Activated CD4-positive, alpha-beta T cell treated with anti-CD3 and anti-CD28 coated beads, Interleukin-2, amount 50 U/mL, for 48 hours (primary cell): ENCODE measurements at places on chromosomes 6 and 20.

GRCh38 chr6:45928721-45929305 is 86.8 kb downstream of the CLIC5 start:
- no peak for DNase-seq

GRCh38 chr6:90644492-90644891 is 57.6 kb upstream of the MAP3K7 start:
- DNase-seq, result no peak

GRCh38 chr6:37584654-37585522 is 85.2 kb upstream of the CCDC167 start:
- no peak for DNase-seq

DNA sequence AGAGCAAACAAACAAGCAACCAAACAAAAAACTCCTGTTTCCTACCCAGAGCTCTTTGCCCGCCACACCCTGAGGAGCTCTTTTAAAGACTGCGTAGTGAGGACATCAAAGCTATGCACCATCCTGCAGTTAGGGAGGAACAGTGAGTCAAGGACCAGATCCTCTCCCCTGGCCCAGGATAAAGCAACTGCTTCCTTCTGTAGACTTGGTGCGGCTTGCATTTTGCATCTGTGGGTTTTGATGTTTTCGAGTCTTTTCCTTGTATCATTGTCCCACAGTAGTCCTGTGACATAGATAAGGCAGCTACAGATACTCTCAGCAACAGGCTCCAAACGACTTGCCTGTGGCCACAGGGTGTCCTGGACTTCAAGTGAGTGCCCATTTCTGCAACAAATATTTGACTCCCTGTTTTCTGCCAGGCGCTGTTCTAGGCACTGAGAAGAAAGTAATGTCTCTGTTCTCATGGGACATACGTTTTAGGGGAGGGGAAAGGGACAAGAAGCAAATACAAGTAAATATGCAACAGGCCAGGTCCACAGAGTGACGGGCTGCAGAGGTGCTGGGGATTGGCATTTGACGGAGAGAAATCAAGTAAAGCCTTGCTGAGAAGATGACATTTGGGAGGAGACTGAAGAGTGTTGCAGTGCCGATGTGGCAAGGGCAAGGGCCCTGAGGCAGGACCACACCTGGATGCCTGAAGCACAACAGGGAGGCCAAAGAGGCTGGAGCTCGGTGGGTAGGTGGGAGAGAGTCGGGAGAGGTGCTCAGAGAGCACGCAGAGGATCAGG is 35.9 kb upstream of the MAP3K4 start:
- no peak for DNase-seq

- DNase-seq, result no peak
Measured at GRCh38 chr6:90136837-90137568, 159.6 kb downstream of the BACH2 start.

- DNase-seq, result no peak
Measured at GRCh38 chr6:4472969-4473642, 303.1 kb upstream of the CDYL start.

- DNase-seq, result no peak
Measured at GRCh38 chr6:34576286-34576955, 20.3 kb upstream of the SPDEF start.

GRCh38 chr20:59850018-59850641 is 83.3 kb downstream of the SYCP2 start:
- no peak for DNase-seq

DNA sequence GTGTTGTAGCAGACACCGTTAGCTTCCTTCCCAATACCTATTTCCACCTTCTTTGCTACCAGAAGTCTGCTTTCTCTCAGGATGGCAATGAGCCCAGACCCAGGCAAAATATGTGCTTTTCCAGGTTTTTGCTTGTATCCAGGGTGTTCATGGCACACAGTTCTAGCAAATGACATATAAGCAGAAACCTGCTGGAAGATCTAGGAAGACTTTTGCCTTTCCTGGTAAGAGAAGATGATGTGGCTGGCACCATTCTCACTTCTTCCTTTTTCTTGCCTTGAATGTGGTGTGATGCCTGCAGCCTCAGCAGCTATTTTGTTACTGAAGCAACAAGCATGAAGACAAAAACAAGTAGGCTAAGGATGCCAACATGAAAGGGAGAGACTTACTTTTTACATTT is 19.2 kb upstream of the TBC1D22B start:
- no peak for DNase-seq

GRCh38 chr6:123062670-123063069 is 66.6 kb downstream of the CLVS2 start:
- no peak for DNase-seq

DNA sequence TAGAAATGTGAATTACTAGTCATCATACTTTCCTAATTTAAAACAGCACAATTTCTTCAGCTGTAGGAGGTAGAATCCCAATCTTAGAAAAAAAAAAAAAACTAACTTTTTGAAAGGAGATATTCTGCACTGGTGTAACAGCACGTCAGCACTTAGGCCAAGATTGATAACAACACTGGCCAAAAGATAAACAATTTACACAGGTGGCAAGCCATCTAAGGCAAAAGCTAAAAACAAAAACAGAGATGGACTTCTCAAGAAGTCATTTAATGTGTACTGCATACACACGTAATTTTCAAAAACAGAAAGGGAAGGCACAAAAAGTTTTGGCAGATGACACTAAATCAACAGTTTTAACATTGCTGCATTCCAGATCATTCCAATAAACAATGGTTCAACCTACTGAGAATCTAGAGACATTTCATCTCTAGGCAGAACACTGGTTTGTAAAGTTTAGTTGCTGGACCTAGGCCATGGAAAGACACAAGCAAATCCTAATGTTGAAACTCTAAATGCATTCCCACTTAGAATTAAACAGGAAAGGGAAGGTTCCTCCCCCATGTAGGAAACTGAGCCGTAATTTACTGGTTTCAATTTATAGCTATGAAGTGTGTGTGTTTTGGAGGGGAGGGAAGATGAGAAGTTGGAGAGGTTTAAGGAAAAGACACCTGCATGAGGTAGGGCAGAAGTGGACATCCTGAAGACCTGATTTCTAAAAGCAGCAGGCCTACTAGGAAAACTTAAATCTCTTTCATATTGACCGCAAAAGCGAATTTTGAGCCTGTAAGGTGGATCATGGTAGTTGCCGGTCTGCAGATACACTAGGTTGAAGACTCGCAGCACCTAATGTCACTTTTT is 1.3 kb downstream of the GCLC start:
- no peak for DNase-seq

GRCh38 chr6:42217157-42217518 is 523 bp downstream of the MRPS10 start:
- no peak for DNase-seq

DNA sequence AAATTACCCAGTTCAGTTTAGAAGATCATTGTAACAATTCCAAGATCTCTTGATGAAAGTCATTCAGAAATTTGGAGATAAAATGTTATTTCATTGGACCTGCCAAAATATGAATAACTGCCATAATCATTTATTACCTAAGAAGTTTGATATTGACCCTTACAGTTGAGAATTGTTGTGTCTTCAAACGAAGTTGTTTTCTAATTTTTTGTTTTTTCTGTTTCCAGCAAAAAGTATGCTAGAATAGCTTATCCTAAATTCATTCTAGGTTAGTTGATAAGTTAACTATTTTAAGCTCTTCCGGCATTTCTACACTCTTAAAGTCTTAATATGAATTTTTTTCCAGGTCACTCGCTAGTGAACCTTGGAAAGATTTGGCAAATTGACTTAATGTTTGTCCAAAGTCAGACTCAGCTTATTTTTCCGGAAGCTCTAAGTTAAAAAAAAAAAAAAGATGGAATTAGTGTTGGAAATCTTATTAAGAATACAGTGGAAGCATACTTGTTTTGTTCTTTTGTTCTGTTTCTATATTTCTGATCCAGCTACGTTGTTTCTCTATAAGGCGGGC is 28.9 kb downstream of the CYP24A1 start:
- DNase-seq, result no peak

GRCh38 chr6:51531623-51532022 is 555.8 kb downstream of the PKHD1 start:
- DNase-seq, result no peak

DNA sequence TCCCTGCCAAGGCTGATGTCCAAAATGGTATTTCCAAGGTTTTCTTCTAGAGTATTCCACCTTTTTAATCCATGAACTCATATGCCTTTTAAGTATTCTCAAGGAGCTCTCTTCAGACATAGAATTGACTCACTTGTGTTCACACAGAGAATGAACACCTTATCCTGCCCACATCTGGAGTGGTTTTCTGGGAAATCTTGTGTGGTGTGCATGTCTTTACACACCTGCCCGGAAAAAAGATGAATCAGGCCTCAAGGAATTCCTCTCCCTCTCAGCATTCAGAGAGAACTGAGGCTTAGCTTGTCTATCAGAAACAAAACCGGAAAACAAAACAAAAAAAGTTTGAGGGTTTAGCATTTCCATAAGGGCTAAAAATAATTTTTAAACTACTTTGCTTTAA is 148.8 kb downstream of the TFAP2A start:
- DNase-seq, result no peak

- no peak for DNase-seq
Measured at GRCh38 chr20:25529295-25529951, 55.9 kb downstream of the NINL start.

DNA sequence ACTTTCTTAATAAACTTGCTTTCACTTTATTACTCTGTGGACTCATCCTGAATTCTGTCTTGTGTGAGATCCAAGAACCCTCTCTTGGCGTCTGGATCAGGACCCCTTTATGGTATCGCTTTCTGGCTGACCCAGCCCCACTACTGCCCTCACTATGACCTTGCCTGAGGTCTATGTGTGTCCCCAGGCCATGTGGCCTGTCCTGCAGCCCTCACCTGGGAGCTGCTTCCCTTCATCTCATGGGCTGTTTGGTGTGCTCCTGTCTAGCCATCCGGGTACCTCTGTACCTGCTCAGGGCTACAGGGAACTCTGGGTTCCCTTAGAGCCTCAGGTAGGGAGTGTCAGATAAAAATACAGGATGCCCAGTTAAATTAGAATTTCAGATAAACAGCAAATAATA is 94.5 kb downstream of the SCP2D1 start:
- DNase-seq, result no peak

- DNase-seq, result no peak
Measured at GRCh38 chr20:22382742-22383141, 201.6 kb downstream of the FOXA2 start.

- no peak for DNase-seq
Measured at GRCh38 chr6:101931766-101932165, 538.3 kb downstream of the GRIK2 start.

DNA sequence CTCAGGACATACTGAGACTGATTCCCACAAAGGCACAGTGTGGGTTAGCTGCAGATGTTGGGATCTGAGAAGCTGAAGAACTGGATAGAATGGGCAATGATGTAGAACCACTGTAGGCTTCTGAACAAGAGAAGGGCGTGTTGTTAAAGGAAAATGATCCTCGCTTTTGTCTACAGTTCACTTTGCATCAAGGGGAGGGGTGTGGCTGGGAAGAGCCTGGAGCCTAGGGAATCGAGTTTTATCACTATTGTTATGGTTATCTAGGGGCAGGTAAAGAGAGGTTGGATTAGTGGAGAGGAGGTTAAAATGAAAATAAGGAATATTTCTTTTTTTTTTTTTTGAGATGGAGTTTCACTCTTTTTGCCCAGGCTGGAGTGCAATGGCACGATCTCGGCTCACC is 768.1 kb downstream of the KIF16B start:
- DNase-seq, result no peak

DNA sequence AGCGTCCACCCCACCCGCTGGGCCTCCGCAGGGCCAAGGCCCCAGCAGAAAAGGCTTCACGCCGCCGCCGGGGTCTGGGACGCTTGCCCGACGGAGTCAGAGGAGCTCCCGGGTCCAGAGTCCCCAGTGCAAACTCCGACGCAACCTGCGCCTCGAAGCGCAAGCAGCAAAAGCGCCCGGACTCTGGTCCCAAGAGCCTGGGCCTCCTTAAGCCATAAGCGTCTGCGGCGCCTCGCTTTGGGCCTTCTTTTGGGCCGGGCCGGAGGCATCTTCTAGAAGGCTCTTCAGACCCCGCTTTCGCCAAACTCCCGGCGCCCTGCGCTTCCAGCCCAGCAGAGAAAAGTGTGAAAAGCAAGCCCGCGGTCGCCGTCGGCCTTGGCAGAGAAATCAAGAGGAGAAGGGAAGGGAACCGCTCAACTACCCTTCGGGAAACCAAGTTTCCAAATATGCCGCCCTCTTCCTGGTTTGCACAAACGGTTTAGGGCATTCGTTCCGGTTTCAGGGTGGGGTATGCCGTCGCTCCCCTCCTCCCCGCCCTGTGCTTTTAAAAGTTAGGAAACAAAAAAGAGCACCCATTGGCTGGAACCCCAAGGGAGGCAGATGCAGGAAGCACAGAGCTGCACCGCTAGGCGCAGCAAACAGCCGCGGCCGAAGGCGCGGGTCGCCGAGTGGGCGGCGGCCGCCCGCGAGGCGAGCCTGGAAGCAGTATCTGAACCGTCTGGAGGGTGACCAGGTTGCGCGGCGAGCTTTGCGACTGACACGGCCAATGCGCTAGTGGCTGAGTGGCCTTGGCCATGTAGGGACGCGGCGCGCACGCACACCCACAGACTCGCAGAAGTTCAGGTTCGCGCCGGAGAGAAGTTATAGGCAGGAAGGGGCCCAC is 1.2 kb downstream of the TBX18 start:
- DNase-seq, result no peak

GRCh38 chr6:129929433-129929832 is 68.3 kb upstream of the TMEM244 start:
- no peak for DNase-seq

DNA sequence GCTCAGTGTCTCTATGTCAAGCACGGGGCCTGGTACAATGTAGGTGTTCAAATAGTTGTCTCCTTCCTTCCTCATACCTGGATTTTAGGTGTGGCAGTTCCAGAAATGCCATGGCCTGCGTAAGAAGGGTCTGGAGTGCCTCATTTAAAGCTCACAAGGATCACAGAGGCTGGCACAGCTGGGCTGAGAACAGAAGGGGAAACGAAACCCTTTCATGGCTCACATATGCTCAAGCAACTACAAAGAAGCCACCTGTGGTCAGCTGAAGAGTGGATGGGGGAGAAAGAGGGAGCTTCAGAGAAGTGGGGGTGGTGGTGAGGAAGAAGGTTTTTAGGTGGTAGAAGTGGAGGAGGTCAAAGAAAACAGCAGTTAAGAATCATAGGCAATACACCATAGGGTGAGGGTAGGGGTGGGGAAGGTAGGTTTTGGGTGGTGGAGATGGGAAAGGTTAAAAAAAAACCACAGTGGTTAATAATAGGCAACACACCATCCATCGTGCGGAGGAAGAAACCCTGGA is 17.0 kb upstream of the TOP1 start:
- peak; percentile 17 for DNase-seq

DNA sequence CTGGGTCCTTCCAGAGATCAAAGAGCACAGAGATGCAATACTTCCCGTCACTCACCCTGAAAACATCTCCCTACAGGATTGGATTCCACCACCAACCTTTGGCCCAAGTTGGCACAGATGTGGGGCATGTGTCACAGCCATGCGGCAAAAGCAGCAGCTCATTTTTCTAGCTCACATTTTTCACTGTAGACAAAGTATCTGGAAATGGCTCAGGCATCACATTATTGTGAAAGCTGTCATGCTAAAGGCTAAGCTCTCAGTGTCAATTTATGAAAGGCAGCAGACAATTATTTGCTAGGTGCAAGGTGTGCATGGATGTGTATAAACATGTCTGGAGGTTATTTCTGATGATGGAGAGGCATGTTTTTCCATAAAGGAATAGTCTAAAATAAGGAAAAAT is 248.8 kb upstream of the PRND start:
- DNase-seq, result no peak
